ENCODE measurements at places on chromosomes 6 and 20. TPM values are rescaled to one million over a fixed set of nuclear protein-coding genes. Genes with fewer than 3 reads are reported as not detected.

Gene CLIC5
- total RNA-seq, result 11.8 TPM

Gene WFDC2
- 134 TPM for total RNA-seq

Gene TSPO2
- total RNA-seq, result not detected

Gene ZNF334
- 15.7 TPM for total RNA-seq

Gene COL21A1
- total RNA-seq, result 8.8 TPM

Gene SMLR1
- total RNA-seq, result not detected

Gene KIF13A
- 79.8 TPM for total RNA-seq

Gene FOXF2
- 1.6 TPM for total RNA-seq

Gene HLA-DQA1
- 12.8 TPM for total RNA-seq

Gene JPH2
- 2.3 TPM for total RNA-seq

Gene SOX12
- total RNA-seq, result 12.9 TPM

Gene TAGAP
- total RNA-seq, result 1.1 TPM

Gene PBOV1
- total RNA-seq, result not detected

Gene PRND
- total RNA-seq, result not detected

Gene PM20D2
- 21.5 TPM for total RNA-seq

Gene POU5F1
- total RNA-seq, result 1.0 TPM

Gene PSORS1C2
- not detected for total RNA-seq

Gene BMP6
- 0.78 TPM for total RNA-seq
